ENCODE measurements at places on chromosomes 7 and 10.
A peak's percentile ranks its signal among the peaks of the same experiment; 100 is the strongest.

- DNase-seq, result no peak
Measured at GRCh38 chr10:129768437-129769355, 195.4 kb downstream of the EBF3 start.

DNA sequence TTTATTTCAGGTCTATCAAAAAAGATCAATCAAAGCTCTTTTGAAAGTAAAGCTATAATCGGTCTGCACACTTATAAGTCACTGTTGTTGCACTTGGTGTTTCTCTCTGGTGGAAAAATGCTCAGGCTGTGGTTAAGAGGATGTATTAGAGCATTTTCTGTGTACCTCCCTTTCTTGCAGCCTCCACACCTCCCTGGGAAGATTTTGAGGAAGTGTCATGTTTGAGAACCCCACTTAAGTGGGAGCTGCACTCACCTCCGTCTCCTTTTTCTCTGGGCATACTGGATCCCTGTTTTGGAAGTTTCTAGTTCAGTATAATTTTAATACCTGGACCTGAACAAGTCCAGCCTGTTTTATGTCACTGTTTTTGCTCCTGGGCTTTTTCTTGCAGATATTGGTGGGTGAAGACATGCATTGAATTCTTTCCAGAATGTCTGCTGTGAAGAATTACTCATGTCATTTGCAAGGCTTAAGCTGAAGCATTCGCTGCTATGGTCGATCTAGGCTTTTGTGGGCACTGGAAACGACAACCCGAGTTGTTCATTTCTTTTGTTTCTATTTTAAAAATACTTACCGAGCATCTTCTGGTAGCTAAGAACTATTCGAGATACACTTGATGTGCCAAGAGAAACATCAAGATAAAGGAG lies 36.6 kb downstream of the TCF7L2 start:
- no peak for DNase-seq

- no peak for DNase-seq
Measured at GRCh38 chr7:2968176-2968575, 75.5 kb downstream of the CARD11 start.

GRCh38 chr7:73451780-73452398 lies 18.3 kb downstream of the FZD9 start:
- DNase-seq, result peak; percentile 46

DNA sequence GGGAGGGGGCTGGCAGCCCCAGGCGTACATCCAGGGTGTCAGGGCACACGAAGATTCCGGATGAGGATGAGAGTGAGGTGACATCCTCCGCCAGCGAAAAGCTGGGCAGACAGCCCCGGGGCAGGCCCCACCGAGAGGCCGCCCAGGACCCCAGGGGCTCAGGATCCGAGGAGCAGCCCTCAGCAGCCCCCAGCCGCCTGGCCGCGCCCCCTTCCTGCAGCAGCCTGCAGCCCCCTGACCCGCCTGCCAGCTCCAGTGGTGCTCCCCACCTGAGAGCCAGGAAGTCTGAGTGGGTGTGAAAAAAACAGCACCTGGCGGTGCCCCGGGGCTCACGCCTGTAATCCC lies 3.2 kb downstream of the GJD4 start:
- DNase-seq, result no peak

- no peak for DNase-seq
Measured at GRCh38 chr7:95421847-95422444, 12.9 kb downstream of the PON2 start.

- no peak for DNase-seq
Measured at GRCh38 chr10:10865913-10866312, 151.8 kb upstream of the CELF2 start.

DNA sequence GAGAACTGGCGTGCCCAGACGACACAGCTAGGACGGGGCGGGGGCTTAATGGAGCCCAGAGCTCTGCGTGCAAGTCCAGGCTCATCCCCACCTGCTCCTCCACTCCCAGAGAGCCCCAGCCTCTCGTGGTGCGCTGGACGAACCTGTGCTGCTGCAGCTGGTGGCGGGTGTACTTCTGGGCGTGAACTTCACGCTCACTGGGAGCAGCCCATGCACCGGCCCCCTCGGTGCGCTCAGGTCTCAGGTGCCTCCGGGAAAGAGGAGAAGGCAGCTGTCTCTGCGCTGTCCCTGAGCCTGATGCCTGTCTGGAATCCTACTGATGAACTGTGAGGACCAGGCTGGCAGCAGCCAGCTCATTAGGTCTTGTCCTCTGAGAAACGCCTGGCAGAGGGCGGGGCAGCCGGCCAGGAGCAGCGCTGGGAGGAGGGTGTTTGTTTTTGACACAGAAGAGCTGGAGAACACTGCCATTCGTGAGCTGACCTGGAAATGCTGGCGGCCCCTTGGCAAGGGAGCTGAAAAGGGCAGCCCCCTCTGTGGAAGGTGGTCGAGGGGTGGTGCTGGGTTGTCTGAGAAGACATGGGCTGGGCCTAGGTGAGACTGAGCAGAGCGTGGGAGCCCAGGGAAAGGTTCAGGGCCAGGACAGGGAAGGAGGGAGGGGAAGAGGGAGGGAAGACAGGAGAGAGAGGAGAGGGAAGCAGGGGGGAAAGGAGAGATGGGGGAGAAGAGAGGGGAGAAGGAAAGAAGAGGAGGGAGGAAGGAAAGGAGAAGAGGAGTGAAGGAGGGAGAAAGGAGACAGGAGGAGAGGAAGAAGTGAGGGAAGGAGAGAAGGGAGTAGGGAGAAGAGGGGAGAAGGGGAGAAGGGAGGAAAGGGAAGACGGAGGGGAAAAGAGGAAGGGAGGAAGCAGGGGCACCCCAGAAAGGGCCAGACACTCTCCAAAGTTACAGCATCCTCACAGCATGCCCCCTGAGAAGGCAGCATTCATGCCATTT lies 53.5 kb upstream of the TNS3 start:
- no peak for DNase-seq

DNA sequence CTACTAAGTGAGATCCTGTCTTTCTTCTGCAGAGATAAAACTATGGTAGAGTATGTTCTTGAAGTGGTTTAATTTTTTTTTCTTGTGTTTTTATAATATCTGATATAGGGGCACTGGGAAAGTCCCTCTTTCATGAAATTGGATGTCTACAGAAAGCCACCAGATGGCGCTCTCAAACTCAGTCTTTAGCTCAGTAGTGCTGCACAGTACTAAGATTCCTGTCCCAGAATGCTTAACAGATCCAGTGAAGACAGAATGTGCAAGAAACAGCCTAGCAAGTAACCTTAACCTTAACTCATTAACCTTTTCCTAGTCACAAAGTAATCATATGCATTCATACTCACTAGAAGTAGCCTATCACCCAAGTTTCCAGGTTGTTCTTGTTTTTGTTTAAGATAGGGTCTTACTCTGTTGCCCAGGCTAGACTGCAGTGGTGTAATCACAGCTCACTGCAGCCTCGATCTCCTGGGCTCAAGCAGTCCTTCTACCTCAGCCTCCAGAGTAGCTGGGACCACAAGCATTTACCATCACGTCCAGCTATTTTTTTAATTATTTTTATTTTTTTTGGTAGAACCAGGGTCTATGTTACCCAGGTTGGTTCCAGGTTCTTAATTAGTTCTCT lies 56.7 kb downstream of the IDE start:
- peak; percentile 15 for DNase-seq

DNA sequence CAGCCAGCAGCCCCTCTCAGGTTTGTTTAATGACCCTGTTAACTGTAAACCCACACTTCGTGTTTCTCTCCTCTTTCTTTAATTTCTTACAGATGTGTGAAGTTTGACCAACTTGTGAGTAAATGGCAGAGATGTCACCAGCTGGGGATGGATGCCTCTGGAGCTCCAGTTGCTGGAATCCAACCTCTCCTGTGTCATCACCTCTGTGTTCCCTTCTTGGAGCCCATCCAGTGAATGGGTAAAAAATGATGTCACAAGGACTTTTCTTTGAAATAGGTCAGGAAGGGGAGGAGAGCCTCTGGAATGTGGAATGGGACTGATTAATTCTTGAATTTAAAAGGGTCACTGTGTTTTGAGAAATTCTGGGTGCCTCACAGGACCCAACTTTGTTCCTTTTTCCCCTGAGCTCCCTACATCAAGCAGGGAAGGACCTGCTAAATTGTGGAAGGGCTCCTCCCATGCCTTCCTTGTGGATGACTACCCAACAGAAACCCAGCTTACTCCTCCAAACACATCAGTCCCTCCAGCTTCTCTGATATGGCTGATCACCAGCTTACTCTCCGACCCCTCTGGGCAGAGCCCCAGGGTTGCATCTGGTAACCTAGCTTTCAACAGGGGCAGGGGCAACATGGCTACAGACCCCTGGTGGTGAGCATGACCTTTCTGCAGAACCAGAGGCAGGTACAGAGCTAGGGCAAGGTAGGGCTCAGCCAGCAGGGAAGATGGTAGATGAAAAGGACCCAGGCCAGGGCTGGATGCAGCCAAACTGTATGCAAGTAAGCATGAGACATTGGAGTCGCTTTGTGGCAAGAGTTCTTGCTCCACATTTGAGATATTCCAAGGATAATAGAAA lies 67.5 kb downstream of the STRA8 start:
- DNase-seq, result no peak

DNA sequence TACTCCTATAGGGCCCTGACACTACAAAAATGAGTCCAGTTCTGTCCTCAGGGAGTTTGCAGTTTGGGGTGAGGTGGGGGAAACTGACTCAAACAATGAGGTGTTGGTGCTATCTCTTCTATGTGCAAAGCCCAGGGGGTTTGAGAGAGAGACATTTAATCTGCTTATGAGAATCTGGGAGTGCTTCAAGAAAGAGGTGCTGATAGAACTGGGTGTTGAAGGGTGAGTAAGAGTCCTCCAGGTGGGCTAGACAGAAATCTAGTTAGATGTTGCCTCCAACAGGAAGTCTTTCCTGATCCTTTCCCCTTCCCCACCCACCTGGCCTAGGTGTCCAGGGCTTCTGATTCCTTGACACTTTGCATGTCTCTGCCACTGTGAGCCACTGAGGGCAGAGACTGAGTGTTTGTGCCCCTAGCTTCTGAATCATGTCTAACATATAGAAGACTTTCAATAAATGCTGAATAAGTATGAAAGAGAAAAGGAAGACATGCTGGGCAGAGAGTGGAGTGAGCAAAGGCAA lies 53.0 kb downstream of the FAM241B start:
- DNase-seq, result no peak

GRCh38 chr7:132575982-132576720 lies at the start of gene PLXNA4:
Gene PLXNA4, minus strand, starts transcription at chr7:132576470. Its CDS starts 67,777 bp downstream, at chr7:132508693.
- no peak for DNase-seq

DNA sequence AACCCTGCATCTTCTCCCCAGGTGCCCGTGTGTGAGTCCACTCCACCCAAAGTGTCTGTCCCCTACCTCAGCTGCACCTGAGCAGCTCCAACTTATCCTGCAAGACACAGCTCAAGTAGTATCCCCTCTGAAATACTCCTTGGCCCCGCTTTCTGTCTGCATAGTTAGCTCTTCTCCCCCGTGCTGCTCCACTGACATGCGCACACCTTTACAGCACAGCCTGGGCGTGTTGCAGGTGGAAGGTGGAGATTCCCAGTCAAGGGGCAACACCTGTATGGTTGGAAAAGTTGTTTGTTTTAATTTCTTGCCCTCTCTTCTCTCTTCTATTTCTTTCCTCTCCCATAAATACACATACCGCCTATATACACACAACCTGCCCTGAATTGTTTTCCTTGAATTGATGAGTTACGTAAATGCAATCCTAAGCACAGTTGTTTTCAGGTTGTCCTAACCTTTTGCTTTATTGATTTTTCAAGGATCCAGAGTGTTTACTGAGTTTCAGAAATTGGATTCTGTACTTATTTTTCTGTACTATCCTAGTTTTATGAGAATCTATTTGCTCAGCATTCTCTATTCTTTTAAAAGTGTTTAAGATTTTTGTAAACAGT lies 14.9 kb downstream of the MET start:
- no peak for DNase-seq

DNA sequence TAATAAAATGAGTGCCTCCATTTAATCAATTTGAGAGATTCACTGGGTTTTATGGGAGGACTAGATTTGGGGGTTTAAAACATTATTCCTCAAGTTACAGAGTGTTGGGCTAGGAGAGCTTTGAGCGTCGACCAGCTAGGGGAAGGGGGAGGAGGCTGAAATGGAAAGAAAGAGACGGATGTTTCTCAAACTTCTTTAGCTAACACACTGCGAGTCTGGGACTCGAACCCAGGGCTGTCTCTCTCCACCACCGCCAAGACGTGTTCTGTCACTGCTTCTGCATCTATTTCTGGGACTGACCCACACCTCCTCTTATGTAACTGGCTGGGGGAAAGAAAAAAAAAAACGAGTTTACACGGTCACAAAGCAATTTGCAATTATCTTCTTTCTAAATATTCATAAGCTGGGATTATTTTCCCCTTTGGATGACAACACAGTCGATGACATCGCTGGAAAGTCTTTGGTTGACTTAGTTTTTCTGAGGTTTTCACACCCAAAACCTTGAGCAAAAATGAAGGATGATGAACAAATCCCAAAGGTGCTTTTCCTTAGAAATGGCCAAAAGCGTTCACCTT lies 27.2 kb downstream of the CHST15 start:
- DNase-seq, result no peak

DNA sequence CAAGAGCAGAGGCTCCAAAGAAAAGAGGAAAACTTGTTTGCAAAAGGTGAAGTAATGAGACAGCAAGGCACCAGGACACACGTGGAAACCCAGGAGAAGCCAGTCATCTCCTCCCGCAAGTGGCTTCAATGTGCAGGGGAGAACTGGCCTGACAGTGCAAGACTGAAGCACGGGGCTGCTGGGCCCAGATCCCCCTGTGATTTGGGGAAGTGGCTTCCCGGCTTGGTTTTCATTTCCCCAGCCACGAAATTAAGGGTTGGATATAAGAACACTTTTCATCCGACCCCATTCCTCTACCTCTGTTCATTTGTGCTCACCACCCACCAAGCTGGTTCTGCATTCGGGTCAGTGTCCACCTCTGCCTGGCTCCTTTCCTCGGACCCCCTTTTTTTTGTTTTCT lies 306.4 kb downstream of the FGFR2 start:
- DNase-seq, result no peak

DNA sequence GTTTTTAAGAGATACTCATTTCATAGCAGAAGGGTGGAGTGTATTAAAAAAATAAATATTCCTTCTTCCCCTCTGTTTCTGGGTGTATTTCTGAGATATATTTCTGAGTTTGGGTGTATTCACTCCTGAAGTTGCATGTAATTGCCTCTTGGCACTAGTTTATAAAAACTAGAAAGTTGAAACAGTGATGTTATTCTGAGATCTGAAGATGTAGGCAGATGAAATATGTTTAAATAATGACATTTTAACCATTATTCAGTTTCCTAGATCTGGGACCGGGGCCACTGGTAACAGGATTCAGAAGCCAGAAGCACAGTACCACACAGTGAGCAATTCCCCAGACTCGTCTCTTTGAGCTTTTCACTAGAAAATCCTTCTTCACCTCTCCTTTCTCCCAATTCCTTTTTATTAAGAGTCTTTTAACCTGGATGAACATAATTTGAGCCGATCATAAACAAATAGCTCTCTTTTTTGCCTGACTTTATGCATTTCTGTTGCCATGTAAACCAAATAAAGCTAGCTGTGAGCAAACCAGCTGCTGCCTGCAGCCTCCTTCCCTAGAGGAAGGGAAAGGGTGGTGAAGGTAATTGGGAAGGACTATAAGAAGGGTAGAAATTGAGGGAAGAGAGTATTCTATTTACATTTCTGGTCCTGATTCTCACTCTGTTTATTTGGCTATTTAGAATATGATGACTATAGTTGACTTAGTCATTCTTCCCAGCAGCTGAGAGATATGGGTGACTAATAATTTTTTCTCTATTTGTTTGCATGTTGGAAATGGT lies 101.8 kb upstream of the STRIP2 start:
- DNase-seq, result no peak

- DNase-seq, result no peak
Measured at GRCh38 chr7:130268463-130269317, 2.0 kb downstream of the CPA2 start.

- no peak for DNase-seq
Measured at GRCh38 chr7:55474944-55475854, 97.1 kb downstream of the VOPP1 start.

All from HL-60 (cell line).